ENCODE measurements at places on chromosomes 7 and 10. TPM values are rescaled to one million over a fixed set of nuclear protein-coding genes. Genes with fewer than 3 reads are reported as not detected.

SPDYE2 gene
- total RNA-seq = not detected

DNA sequence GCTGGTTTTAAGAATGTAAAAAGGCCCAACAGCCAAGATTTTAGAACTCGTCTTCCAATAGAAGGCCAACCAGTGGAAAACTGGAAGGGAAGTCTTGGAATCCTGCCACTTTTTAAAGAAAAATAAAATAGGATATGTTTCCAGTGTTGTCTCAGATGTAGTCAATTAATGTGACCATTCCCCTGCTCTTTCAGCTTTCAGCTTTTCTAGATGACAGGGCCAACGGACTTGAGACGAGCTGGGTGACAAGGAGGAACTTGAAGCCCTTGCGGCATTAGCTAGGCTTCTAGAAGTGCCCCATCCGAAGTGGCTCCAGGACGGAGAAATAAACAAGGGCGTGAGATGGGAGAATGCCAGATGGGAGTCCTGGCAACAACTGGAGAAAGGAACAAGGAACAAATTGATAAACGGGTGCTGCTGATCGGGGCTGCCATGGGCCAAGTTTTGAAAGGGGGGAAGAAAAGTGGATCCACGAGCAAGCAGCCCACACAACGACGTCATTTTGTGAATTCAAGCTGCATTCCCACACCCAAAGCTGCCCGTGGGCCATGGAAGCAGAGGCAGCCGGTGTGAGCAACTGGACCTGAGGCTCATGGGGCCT lies 42.3 kb downstream of the CTBP2 start:
- no peak for DNase-seq

DNA sequence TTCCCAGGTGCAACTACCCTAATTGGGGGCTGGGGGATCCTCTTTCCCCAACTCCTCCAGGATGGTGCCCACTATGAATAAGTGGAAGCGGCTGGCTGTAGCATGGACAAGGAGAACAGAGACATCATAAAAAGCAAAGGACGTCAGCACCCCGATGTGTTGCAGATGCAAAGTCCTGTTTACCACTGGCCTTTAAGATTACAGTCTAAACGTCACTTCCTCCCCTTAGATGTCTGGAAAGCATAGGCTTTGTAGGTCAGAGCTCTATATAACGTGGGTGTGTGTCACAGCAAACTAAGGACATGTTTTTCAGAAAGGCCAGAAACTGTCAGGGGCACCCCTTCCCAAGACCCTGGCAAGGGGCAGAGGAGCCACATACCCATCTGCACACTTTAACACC lies 7.9 kb downstream of the COBL start:
- DNase-seq = no peak

- DNase-seq = no peak
Observed at GRCh38 chr10:43073191-43073590, 3.7 kb upstream of the RET start.

Data from thoracic aorta (tissue), 2 donors.